ENCODE measurements at places on chromosomes 5 and 9. TPM values are rescaled to one million over a fixed set of nuclear protein-coding genes. Genes with fewer than 3 reads are reported as not detected.

NEUROG1 gene
- not detected for polyA plus RNA-seq

SLC1A3 gene
- 2.7 TPM for polyA plus RNA-seq

SPAAR gene
- polyA plus RNA-seq, result 1.5 TPM

DNA sequence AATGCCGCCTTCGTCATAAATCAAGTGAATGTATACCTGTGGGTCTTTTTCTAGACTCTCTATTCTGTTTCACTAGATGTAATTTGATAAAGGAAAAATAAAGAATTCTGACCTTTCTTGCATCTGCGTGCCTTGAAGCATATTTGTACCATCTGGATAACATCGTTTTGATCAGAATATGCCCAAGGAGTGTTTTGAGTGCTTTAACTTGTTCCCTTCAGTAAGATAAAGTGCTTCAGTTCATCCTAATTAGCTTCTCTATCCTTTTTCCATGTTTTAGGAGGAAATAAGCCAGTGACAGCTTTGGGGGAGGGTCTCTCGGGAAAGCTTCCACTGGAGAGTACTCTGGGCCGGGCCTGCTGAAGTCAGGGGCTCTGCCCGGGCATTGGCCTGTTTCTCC, 113.5 kb upstream of the DAP start:
- DNase-seq, result no peak

EIF4E1B gene
- polyA plus RNA-seq, result not detected

DNA sequence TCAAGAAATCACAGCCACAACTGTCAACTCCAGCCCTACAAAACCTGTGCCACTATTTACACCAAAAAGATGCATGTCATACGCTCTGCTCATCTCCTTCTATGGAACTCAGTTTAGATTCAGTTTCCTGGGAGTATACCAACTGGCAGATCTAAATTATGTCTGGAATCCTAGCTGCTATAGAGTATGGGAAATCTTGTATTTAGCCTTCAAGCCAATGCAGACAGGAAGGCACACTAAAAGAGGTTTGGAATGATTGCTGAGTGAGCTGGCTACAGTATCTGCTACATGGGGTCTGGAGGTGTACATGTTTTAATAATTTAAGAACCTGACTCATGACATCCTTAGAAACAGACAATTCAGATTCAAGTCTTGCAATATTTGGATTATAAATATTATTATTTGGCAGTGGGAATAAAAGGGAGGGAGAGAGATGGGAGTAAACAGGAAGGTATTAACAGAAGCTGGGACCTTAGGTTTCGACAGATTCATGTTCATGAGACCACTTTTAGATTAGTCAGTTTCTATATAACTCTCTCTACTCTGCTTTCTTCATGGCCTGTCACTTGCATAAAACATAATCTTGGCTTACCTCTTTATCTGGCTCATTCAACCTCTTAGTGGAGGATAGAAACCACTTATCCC, 178.8 kb upstream of the HAPLN1 start:
- DNase-seq, result no peak

DNA sequence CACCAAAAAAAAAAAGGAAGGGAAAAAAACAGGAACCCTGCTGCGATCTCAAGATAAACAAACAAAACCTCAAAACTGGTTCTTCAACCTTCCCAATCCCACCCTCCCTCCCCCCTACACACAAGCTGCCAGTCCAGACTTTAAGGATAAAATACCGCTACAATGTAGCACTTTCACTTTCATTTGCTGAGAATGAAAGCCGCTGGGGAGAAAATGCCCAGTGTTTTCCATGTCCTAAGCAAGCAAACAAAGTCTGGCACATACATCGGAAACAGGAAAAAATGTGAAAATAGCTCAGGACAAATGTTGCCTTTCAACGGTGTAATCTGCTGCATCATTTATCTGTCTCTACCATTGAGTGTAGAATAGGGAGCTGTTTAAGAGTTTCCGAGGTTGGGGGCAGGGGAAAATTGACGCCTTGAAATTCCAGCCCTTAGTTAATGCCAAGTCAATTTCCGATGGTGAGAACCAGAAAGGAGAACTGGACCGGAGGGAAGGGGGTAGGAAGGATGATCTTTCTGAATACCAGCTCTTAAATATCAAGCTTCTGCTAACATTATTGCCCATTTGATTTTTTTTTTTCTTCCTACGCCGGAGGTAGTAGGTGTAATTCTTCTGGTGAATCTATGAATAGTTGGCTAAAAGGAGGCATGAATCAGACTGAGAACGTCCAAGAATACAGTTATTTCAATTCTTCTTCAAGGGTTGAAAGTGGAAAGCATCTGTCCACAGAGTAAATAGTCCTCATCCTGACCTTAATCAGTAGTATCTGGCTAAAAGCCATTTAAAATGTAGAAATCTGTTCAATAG, 1.2 kb upstream of the ADAMTS6 start:
- DNase-seq, result peak; percentile 51

DNA sequence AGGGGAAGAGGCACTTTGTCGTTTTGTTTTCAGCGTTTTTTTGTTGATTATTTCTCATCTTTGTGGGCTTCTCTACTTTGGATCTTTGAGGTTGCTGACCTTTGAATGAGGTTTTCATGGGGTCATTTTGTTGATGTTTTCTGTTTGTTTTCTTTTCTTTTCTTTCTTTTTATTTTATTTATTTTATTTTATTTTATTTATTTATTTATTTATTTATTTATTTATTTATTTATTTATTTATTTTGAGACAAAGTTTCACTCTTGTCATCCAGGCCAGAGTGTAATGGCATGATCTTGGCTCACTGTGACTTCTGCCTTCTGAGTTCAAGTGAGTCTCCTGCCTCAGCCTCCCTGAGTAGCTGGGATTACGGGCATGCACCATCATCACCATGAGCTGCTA, 946.7 kb downstream of the TLE4 start:
- no peak for DNase-seq

CCDC69 gene
- polyA plus RNA-seq, result 4.3 TPM

- no peak for DNase-seq
Observed at GRCh38 chr5:81779125-81779915, 28.4 kb upstream of the SSBP2 start.

DNA sequence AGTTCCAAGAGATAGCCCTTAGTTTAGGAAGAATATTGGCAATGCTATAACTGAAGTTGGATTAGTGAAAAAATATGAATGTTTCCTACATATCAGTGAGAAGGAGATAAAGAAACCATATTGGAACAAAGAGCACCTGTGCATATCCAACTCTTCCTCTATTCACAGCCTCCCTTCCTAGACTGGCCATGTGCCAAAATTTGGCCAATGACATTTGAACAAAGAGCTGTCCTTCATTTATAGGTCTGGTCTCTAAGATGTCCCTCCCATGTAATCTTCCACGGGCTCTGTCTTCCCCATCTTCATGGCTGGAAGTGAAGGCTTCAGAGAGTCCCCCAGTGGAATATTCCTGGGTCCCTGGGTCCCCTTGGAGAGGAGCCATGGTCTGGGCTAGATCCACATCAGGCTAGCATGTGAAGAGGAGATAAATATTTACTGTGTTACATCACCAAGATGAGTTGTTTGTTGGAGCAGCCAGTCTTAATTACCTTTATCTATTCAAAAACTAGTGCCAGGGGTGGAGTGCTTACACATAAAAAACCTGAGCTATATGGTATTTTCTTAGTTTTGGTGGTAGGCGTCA, 190.0 kb upstream of the S1PR3 start:
- no peak for DNase-seq

GRCh38 chr9:13166996-13167395, 112.5 kb downstream of the MPDZ start:
- DNase-seq, result no peak

DNA sequence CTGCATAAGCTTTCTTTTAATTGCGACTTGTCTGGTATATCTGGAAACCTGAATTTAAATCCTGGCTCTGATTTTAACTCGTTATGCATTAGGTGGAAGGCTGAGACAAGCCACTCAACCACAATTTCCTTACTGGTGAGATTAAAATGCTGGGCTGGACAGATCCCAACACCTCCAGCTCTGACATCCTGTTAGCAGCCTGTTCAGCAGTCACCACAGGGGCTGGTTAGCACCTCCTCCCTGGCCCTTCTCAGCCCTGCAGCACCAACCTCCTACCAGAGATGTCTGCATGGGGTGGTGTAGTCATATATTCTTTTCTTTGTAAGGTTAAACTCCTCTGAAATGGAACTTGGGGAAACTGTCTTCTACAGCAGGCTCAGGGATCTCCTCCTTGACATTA, 156.5 kb upstream of the NFIL3 start:
- no peak for DNase-seq

CDKN2A gene
- polyA plus RNA-seq, result 0.25 TPM

DNA sequence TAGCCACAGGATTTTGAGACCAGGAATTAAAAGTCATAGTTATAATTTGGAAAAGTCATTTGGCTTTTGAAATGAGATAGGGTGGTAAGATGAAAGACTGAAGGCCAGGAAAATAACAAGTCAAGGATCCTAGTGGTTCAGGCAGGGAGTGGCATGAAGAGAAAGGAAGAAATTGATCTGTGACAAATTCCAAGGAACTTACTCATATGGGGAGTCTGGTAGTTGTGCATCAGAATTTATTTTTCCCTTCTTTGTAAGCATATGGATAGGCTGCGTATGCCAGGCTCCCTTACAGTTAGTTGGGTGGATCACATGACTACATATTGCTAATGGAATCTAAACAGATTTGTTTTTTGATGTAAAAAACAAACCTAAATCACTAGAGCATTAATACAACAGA, 21.0 kb downstream of the ISL1 start:
- no peak for DNase-seq
